ENCODE measurements at places on chromosomes 11 and 22.

GRCh38 chr11:113994077-113994954, 19.4 kb downstream of the HTR3A start:
- DNase-seq = peak; percentile 4

DNA sequence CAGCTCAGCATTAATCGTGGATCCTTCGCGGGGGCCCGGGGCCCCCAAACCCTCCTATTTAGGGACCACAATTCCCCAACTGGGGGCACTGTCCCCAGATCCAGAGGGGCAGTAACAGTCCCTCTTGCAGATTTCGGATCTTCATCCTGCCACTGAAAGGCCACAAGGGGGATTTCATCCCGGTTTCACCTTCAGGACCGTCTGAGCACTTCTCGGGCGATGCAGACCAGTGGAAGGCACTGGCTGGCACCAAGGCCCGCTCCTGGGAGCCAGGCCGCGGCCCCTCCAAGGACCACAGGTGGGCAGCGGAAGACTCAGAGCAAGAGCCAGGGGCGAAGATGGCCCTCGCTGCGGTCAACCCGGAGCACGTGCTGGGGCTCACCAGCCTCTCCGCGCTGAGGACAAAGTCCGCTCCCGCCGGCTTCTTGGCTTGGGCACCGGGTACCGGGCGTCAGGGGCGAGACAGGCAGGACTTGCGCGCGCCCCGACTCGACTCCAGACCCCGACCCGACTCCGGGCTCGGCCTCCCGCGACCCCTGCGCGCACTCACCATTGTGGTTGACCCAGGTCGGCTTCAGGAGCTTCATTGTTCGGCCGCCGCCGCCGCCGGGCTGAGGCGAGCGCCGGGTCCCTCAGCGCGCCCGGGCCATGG, 517 bp downstream of the HIRA start:
- peak; percentile 46 for DNase-seq

DNA sequence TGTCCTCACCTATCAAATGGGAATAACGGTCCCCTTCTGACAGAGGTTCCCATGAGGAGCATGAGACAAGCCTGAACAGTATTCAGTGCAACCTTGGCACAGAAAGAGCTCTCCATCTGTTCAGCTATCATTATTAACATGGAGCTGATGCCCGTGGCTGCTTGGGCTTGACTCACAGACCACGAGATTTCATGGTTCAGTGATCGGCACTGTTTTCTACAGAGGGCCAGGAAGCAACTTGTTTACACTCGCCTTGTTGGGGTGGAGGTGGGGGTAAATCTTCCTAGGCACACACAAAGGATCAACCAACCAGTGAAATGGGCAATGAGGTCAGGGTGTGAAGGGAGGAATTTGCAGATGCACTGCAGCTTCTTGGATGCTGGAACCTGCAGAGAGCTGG, 88.2 kb downstream of the CWC15 start:
- DNase-seq = peak; percentile 26

- DNase-seq = no peak
Measured at GRCh38 chr22:44259366-44260215, 53.2 kb downstream of the SHISAL1 start.

DNA sequence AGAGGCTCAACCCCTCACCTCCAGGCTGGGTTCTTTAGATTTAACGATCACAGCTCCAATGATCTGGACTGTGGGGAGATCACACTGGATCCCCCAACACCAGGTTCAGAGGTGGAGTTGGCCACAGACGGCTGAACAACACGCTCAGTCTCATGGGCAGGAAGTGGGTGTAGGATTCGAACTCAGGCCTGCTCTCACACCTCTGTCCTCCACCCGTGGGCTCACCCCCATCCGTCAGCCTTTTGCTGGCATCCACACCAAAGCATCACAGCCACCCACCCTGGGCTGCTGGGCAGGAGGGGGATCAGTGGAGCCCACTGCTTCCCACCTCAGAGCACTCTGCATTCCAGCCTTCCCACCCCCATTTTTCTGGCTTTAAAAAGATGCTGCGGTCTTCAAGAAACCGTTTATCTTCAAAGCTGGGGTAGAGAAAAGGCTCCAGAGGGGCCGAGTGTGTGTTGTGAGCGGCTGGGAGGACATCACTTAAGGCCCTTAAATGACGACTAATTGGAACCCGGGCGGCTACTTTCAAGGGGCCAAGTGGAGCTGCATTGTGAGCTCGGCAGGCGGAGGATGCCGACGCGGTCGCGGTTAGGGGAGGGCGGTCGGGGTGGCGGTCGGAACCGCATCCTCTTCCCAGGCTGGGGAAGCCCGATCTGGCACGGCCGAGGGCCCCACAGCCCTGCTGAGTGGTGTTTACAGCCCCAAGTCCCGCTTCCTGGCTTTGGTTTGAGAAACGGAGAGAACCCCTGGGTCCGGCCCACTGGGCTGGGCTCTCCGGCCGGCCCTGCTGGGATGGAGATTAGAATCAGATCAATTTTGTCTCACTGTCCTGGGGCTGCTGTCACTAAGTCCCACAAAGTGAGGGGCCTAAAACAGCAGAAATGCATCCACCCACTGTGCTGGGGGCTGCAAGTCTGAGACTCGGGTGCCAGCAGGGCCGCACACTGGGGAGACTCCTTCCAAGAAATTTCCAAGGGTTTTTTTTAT, 15.9 kb upstream of the FGF3 start:
- DNase-seq = no peak

DNA sequence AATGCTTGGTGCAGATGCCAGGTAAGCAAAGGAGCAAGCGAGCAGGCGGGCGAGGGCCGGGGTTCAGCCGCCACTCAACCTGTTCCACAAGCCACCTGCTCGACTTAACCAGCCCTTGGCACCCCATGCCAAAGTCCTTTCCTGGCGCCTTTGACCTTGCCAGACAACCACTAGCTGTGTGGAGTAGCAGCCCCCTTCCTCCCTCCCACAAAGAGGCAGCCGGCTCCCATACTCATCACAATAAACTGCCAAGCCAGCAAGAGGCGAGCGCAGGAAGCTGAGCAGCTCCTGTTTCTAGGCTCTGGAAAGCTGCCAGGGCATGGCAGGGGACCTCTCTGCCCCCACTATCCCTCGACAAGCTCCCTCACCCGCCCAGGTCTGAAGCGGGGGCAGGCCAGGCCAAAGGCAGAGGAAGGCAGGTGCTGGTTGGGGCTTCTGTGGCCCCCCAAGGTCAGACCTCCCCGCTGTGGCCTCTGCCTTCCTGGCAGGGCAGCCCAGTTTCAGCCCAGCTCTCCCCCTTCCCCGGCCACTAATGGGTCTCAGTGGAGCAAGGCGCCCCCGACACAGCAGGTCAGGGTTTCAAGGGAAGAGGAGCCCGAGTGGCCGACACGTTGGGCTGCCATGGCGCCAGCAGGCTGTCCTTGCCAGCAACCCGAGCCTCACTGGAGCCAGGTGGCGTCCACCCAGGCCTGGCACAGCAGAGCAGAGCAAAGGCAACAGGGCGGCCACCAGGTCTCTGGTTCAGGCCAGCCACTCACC, 15.3 kb downstream of the MACROD1 start:
- no peak for DNase-seq

DNA sequence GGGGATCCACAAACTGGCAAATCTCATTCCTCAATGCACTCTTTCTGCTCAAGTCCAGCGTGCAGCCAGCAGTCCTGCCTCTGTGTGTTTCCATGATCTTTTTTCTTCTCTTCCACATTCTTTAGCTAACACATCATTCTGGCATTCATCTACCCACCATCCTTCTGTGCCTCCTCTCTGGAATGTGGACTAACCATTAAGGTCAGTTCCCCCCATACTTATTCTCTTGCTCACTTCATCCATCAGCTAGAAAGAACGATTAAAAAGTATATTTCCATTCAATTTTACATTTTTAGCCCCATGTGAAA, 7.8 kb downstream of the KIRREL3 start:
- peak; percentile 98 for DNase-seq

DNA sequence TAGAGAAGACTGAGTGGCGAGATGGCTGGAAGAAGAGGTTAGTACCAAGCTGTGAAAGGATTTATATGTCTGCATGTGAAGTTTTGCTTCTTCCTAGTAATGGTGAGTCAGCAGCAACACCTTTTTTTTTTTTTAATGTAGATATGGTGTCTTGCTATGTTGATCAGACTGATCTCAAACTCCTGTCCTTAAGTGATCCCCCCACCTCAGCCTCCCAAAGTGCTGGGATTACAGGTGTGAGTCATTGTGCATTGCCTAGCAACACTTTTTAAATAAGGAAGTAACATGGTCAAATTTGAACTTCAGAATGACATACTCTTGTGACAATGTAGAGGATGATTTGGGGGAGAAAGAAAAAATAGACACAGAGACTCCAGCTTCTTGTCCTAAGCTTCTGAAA, 6.5 kb upstream of the CSTPP1 start:
- DNase-seq = peak; percentile 59

GRCh38 chr11:1672613-1673350, 24.2 kb upstream of the KRTAP5-6 start:
- DNase-seq = no peak

Measured in EH (cell line).